Cardiac ventricle fibroblast (primary cell): ENCODE measurements at places on chromosomes 5 and 9. TPM values are rescaled to one million over a fixed set of nuclear protein-coding genes. Genes with fewer than 3 reads are reported as not detected.

GNAQ gene
- 23.9 and 24.7 TPM in 2 replicates for total RNA-seq

EPB41L4B gene
- total RNA-seq, result 0.20 and 0.56 TPM in 2 replicates

OTP gene
- not detected in 2 replicates for total RNA-seq

CXCL14 gene
- total RNA-seq, result 0.64 TPM in 1 of 2 replicates, not detected in the other

MOB3B gene
- 0.06 and 0.15 TPM in 2 replicates for total RNA-seq

CWC27 gene
- 9.2 and 12.0 TPM in 2 replicates for total RNA-seq

ADAMTS6 gene
- 1.7 and 2.9 TPM in 2 replicates for total RNA-seq

SPATA31C1 gene
- total RNA-seq, result not detected in 2 replicates

PLAC8L1 gene
- total RNA-seq, result not detected in 2 replicates
